Stimulated activated CD4-positive, alpha-beta T cell treated with anti-CD3 and anti-CD28 coated beads, Interleukin-2, amount 100 ng/mL, for 24 hours (primary cell): ENCODE measurements at places on chromosomes 5 and 9.

DNA sequence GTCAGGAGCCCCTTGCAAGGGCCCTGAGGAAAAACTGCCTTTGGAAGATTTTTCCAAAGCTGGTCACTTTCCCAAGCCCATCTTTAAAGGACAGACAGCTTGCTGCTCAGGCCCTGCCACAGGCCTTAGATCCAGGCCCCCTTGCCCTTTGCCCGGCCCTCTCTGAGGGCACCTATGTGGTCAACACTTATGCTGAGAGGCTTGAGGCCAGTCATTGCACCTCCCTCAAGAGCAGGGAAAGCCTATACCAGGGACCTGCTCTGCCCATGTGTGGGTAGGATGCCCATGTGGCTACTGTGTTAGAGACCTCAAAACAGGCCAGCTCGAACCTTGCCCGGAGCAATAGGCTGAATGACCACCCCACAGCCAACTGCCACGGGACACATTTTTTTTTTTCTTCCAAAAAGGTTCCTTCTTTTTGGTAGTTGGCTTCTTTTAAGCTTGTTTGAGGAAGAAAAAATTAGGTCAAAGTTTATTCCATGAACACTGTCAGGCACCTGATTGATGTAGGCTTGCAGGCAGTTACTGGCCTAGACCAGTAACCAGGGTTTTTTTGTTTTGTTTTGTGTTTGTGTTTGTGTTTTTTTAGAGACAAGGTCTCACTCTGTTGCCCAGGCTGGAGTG, 3.8 kb downstream of the TCF7 start:
- DNase-seq: no peak

DNA sequence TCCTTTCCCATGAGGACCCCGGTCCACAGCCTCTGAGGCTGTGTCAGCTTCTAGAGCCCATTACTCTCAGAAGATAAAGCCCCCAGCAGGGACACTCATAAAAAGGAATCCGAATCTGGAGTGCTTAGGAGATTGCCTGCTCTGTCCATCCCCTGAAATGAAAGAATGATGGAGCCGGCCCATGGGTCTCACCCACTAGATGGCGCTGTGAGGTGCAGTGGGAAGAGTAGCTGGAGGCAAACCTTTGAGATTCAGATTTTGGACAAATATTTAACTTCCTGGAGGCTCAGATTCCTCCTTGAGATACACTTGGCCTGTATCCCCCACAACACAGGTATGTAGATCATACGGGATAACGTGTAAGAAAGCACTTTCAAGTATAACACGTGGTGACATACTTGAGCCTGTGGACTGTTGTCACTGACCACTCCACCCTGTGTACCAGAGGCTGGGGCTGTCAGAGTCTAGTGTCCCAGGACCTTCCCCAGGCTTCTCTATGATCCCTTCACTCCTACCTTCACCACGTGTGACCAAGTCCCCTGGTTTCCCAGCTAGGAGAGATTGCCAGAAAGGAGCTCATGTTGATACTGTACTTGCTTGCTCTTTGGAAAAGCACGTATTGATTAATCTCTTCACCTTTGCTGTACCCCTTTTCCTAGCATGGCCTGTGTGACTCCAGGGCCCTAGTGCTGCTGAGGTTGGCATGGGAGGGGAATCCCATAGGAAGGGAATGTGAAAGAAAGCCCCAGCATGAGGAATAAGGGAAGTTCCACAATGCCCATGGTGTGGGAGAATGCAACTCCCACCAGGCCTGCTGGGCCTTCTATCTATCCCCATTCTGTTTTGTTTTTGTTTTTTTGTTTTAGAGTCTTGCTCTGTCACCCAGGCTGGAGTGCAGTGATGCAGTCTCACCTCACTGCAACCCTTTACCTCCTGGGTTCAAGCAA, 32.1 kb downstream of the TRMO start:
- DNase-seq: peak; percentile 78

DNA sequence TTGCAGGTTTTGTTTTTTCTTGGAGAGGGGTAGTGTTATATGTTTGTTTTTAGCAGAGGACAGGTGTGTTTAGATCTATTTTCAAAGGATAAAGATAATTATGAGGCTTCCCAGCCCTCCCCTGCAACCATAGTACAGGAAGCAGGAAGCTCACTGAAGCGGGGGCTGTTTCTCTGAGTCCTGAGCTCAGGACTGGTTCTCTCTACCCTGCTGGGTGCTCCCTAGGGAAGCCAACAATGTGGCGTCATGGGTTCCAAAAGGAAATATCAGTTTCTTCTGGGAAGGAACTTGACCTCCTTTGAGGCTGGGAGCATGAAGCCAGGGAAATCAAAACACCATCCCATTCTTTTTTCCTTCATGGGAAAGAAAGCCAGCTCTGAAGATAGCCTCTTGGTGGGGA, 62.2 kb downstream of the RAD23B start:
- DNase-seq: no peak

DNA sequence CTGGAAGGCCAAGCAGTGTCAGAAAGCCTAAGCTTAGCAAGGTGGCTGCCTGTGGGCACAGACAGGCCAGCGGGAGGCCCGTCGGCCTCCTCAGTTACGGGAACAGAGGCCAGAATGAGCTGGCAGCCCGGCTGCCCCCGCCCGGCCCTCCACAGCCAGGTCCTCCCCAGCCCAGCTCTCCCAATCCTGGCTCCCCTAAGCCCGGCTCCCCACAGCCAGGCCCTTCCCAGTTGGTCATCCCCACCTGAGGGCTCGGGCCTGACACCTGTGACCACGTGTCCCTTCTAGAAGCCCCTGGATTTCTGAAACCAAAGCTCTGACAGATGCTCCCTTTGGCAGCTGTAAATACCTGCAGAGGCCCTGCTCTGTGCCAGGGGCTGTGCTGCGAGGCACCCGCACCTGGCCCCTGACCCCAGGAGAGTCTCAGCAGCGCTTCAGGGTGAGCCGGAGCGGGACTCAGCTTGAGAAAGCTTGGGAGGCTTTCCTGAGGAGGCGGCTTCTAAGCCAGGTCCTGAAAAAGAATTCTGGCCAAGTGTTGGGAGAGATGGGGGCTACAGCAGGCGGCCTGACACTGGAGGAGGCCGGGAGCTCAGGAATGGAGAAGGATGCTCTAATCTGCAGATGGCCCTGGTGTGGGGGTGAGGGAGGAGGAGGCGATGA, 80.4 kb upstream of the OLFM1 start:
- no peak for DNase-seq

- no peak for DNase-seq
These were observed 796.4 kb upstream of the ACO1 start for GRCh38 chr9:31588006-31588405.

DNA sequence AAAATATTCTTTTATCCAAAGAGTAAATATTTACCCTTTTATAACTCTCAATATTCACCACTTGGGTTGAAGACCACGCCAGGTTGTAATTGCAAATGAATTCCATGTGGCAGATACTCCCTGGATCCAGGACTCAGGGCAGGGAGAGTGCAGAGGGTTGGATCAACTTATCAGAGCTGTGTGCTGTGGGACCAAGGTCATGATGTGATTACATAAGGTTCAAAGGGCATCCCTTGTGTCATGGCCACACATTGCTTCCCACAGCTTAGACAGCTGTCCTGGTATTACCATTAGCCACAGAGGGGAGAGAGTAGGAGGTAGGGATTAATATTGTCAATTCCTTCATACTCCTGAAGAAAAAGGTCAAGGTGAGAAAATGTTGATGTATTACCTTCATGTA, 133.9 kb downstream of the JAKMIP2 start:
- no peak for DNase-seq

DNA sequence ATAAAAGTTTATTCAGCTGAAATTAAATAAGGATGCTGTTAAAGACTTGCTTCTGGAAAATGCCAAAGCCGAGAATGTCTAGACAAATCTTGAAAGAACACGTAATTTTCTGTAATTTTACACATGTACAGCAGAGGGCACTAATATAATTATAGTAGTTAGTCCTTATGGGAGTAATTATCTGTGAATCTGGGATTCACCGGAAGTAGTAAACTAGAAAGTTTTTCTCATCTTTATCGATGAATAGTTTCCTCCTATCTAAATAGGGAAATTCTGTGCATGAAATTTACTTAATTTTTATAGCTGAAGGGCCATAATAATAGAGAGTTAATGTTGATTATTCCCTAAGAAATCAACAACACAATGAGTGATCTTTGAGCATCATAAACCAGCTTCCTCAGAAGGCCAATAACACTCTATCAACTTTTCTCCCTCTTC, 18.4 kb upstream of the CNTLN start:
- no peak for DNase-seq

GRCh38 chr9:14945351-14945750, 35.1 kb upstream of the FREM1 start:
- DNase-seq: no peak

GRCh38 chr5:4229414-4230292, 634.0 kb downstream of the IRX1 start:
- no peak for DNase-seq

GRCh38 chr5:103258368-103258956, at the start of gene MACIR:
TSS of gene MACIR (plus strand) at chr5:103258763. CDS start at chr5:103275920, 17,157 bp downstream.
- peak; percentile 94 for DNase-seq

- DNase-seq: no peak
These were observed 880 bp upstream of the GFPT2 start for GRCh38 chr5:180353980-180354452.

DNA sequence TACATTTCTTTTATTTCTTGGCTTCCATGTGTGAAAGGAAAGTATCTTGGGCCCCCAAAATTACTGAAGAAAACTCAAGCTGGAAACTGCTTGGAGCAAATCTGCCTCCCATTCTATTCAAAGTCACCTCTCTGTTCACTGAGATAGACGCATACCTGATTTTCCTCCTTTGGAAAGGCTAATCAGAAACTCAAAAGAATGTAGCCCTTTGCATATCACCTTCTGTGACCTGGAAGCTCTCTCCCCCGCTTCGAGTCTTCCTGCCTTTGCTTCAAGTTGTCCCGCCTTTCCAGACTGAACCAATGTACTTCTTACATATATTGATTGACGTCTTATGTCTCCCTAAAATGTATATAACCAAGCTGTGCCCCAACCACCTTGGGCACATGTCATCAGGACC, 5.0 kb upstream of the RXFP3 start:
- DNase-seq: no peak

- DNase-seq: no peak
These were observed 1583.2 kb upstream of the WWC1 start for GRCh38 chr5:166708291-166708690.

GRCh38 chr9:109270971-109271925, 49.6 kb downstream of the EPB41L4B start:
- no peak for DNase-seq

GRCh38 chr9:98391867-98392266, 136.4 kb upstream of the TBC1D2 start:
- DNase-seq: no peak

- DNase-seq: no peak
These were observed 25.2 kb downstream of the PIK3R1 start for GRCh38 chr5:68240771-68241170.

- DNase-seq: peak; percentile 55
These were observed 624 bp upstream of the RETREG1 start for GRCh38 chr5:16617274-16617968.

DNA sequence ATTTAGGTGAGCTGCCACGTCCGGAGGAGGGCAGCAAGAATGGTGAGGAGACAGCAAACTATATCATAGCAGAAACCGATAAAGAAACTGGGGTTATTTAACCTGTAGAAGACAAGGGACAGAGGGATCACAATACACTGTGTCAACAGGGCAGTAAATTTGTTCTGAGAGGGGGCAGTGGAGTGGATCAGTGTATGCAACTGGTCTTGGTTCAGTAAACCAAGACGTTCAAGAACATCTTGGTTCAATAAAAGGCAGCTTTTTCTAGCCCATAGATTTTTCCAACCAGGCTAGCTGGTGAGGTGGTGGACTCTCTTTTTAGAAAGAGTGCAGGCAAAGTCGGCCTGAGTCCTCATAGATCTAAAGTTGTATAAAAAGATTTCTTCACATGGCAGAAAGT, 55.3 kb downstream of the PLAC8L1 start:
- no peak for DNase-seq

GRCh38 chr5:33824516-33825195, 67.1 kb downstream of the ADAMTS12 start:
- no peak for DNase-seq

GRCh38 chr5:1140171-1140817, 28.4 kb upstream of the SLC12A7 start:
- DNase-seq: peak; percentile 82

GRCh38 chr5:9419794-9420193, 126.1 kb downstream of the SEMA5A start:
- DNase-seq: no peak

DNA sequence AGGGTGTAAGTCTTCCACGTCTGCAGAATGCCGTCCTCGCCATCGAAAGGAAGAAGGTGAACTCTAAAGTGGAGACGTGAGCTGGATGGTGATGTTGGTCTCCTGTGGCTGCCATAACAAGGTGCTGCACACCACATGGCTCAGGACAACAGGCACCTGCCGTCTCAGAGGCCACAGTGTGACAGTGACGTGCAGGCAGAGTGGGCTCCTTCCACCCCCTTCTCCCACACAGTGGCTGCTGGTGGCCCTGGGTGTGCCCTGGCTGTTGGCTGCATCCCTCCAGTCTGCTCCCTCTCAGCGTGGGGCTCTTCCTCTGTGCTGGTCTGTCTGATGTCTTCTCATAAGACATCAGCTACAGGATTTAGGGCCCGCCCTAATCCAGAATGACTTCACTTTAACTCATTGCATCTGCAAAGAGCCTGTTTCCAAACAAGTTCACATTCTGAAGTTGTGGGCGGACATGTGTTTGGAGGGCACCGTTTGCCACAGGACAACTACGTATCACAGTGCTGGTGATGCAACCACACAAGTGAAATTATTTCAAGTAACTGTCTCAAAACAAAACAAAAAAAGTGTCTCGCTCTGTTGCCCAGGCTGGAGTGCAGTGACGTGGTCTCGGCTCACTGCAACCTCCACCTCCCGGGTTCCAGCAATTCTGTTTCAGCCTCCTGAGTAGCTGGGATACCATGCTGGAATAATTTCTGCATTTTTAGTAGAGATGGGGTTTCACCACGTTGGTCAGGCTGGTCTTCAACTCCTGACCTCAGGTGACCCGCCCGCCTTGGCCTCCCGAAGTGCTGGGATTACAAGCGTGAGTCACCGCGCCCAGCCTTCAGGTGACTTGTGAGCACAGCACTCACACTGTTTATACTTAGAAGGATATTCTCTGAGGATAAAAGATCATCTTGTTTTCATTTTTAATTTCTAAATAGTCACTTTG, 31.2 kb upstream of the CLPTM1L start:
- DNase-seq: no peak

DNA sequence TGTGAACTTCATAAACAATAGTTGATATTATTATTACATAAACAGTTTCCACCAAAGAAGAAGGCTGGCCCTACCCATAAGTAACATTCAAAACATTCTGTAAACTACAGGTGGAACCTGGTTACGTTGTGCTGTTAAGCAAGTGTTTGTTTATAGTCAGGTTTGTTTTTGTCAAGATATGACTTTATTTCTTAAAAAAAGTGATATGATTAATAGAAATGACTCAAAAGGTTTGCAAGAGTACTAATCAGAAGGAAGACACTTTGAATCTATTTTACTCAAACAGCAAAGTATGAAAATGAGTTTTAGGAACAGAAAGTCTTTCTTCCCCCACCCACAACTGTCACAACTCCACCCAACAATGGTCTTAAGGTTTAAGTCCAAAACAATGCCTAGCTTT, 220.8 kb downstream of the PLK2 start:
- DNase-seq: no peak

- DNase-seq: no peak
These were observed 79.4 kb downstream of the CAAP1 start for GRCh38 chr9:26813247-26813646.
